ENCODE measurements at places on chromosomes 16 and 17. TPM values are rescaled to one million over a fixed set of nuclear protein-coding genes. Genes with fewer than 3 reads are reported as not detected.

CIBAR2 gene
- not detected for total RNA-seq

GRCh38 chr17:51793686-51794085 is 364.8 kb downstream of the CA10 start:
- no peak overlapping the region for H3K27ac ChIP-seq
- H3K4me1 ChIP-seq: no peaks in the 10 kb centered on the region
- DNase-seq: no peak
- no peak overlapping the region for H3K4me3 ChIP-seq

C17orf113 gene
- total RNA-seq: 0.62 TPM

- peaks cover 23% of the 10 kb centered on the region for H3K4me1 ChIP-seq
- H3K4me3 ChIP-seq: no peak overlapping the region
- H3K27ac ChIP-seq: no peak overlapping the region
- peaks cover 37% of the 10 kb centered on the region for H3K36me3 ChIP-seq
- H3K27me3 ChIP-seq: no peaks in the 10 kb centered on the region
These were observed 11.4 kb downstream of the MRPS23 start for GRCh38 chr17:57838453-57838852.

GRCh38 chr16:27351989-27352388 is 38.2 kb downstream of the IL4R start:
- H3K27me3 ChIP-seq: no peaks in the 10 kb centered on the region
- H3K4me3 ChIP-seq: no peak overlapping the region
- no peaks in the 10 kb centered on the region for H3K4me1 ChIP-seq
- H3K36me3 ChIP-seq: peaks cover 16% of the 10 kb centered on the region
- DNase-seq: no peak

EZH1 gene
- 13.7 TPM for total RNA-seq

DNA sequence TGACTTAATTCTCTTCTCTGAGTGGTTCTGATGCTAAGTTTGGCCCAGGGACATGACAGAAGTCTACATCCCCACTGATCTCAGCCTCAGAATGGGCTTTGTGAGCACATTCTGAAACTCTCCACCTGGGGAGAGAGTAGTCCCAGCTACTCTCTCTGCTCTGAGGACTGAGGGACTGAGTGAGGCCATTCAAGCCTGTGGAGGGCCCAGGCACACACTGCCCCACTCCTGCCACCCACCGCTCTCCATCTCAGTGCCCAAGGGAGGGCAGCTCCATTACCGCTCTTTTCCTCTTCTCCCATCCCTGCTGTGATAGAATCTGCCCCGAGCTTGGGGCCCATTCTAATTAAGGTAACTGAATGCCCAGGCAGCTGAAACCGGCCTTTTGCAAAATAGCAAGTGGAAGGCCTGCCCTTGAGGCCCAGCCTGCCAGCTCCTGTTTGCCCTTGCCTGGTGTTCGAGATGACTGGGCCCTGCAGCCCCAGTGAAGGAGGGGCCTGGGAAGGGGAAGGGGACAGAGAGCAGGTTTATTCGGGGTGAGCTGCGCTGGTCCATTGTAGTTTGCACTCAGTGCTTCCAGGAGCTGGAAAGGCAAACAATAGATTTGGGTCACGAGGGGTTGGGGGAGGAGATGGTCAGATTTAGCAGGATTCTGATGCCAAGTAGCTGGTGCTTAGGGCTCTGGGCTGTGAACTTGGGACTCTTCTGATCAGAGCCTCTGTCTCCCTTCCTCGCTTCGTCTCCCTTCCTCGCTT is 76.2 kb downstream of the RAB11FIP4 start:
- H3K36me3 ChIP-seq: no peaks in the 10 kb centered on the region
- no peaks in the 10 kb centered on the region for H3K27me3 ChIP-seq
- H3K4me3 ChIP-seq: no peak overlapping the region
- no peaks in the 10 kb centered on the region for H3K4me1 ChIP-seq
- no peak for DNase-seq

- no peak overlapping the region for H3K4me3 ChIP-seq
- no peaks in the 10 kb centered on the region for H3K36me3 ChIP-seq
- H3K4me1 ChIP-seq: peaks cover 4% of the 10 kb centered on the region
These were observed 13.0 kb downstream of the ALOX12B start for GRCh38 chr17:8074554-8074953.

DNA sequence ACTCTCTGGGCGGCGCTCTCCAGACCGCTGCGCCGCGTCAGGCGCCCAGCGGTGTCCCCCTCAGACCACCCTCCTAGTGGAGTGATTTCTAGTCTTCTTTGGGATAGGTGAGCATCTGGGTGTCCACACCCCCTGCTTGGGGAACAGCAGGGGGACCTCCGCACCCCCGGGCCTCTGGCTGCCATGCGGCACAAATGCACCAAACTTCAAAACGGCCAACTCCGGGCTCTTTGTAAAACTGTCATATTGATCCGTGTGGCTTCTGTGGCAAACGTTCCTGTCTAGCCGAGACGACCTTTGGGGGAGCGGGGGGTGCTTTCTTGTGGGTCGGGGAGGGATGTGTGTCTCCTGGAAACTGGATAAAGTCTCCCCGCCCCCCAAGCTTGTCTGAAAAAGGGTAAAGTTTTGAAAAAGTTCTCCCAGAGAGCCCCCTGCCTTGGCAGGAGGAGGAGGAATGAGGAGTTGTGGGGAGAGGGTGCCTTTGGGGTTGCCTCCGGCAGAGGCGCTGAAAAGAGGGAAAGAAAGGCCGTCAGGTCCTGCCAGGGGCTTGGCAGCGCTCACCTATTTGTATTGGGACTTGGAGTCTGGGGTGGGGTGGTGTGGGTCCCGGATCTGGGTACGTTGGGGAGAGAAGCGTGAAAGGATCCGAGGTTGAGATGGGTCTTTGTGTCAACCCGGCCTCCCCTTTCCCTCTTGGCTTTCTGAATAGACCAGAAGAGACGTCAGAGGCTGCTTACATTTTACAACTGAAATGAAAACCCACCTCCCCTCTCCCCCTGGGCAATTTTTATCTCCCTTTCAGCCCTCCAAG is 2.2 kb upstream of the CHD3 start:
- peak; percentile 25 for DNase-seq
- no peaks in the 10 kb centered on the region for H3K27me3 ChIP-seq
- peak overlapping the region; percentile 94 for H3K4me3 ChIP-seq
- H3K36me3 ChIP-seq: peaks cover 10% of the 10 kb centered on the region
- peak overlapping the region; percentile 96 for H3K27ac ChIP-seq
- H3K4me1 ChIP-seq: peaks cover 29% of the 10 kb centered on the region

SOX15 gene
- 7.0 TPM for total RNA-seq

DNA sequence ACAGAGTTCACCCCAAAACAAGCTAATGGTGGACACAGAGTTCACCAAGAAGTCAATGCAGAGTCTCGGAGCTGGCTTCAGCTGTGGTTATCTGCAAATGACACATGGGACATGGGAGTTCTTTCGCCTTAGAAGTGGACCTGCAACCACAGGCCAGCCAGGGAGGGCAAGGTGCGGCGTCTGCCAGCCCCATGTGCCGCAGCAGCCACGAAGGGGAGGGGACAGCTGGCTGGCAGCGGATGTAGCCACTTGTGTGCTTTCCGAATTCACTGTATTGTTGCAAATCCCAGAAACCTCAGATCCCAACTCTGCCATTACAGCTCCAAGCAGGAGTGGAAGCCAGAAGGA is 24.8 kb downstream of the LMF1 start:
- H3K4me1 ChIP-seq: no peaks in the 10 kb centered on the region
- H3K27ac ChIP-seq: no peak overlapping the region
- peaks cover 9% of the 10 kb centered on the region for H3K36me3 ChIP-seq
- H3K4me3 ChIP-seq: no peak overlapping the region
- DNase-seq: no peak

DNA sequence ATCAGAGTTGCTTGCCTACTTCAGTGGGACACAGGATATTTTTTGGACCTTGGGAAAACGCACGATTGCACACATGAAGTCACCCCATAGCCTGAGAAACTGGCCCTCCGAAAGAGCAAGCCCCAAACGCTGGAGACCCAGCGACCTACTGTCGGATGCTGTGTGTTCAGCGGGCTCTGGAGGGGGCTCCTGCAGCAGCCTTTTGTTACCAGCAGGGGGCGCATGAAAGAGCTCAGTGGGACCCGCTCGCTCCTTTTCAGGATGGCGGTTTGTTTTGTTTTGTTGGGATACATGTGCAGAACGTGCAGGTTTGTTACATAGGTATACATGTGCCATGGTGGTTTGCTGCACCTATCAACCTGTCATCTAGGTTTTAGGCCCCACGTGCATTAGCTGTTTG is 28.4 kb downstream of the MYH3 start:
- no peak overlapping the region for H3K4me3 ChIP-seq
- no peaks in the 10 kb centered on the region for H3K27me3 ChIP-seq
- H3K4me1 ChIP-seq: no peaks in the 10 kb centered on the region
- DNase-seq: no peak
- H3K27ac ChIP-seq: no peak overlapping the region

- H3K4me1 ChIP-seq: peaks cover 14% of the 10 kb centered on the region
- H3K27ac ChIP-seq: no peak overlapping the region
- DNase-seq: no peak
- H3K27me3 ChIP-seq: peaks cover 27% of the 10 kb centered on the region
- no peaks in the 10 kb centered on the region for H3K36me3 ChIP-seq
These were observed 7.9 kb upstream of the BAIAP2 start for GRCh38 chr17:81027038-81027437.

- no peak overlapping the region for H3K27ac ChIP-seq
- H3K27me3 ChIP-seq: no peaks in the 10 kb centered on the region
- no peak overlapping the region for H3K4me3 ChIP-seq
- no peaks in the 10 kb centered on the region for H3K36me3 ChIP-seq
These were observed 323.3 kb downstream of the BCAS3 start for GRCh38 chr17:61000911-61001310.

DNA sequence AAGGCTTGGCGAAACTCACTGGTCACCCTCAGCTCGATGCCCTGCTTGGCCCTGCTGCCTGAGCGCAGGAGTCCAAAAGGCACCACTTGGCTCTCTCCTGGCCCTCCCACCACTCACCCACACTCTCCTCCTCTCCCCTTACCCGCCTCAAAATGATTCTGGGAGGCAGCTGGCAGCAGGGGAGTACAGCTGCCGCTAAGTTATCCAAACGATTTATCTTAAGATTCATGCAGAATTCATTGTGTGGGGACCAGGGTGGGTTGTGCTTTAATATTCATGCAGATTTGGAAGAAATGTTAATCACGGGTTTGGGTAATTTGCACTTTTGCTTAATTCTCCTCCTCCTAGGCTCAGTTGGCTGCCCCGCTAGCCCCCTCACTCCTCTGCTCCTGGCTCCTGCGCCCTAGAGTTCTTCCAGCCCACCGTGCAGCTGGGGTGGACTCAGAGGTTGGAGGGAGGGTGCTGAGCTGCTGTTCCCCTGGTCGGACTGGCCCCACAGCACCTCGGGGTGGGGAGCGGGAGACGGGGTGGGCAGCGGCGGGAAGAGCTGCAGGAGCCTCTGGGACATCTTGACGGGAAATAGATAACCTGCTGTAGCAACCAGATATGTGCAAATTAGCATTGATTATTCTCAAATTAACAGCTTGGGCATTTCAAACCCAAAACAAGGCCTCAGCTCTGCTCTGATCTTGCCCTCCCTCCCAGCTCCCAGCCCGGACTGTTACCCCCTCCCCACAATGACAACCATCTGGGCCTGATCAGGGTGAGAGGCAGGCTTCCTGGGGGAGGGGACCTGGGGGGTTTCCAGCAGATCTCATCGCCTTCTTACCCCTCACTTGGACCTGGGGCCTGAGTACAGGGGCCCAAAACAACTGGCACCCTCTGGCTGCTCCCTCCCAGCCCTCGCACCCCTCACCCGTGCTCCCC is 122.6 kb upstream of the RPL38 start:
- no peaks in the 10 kb centered on the region for H3K4me1 ChIP-seq
- no peak for DNase-seq
- H3K27ac ChIP-seq: no peak overlapping the region

- no peak overlapping the region for H3K4me3 ChIP-seq
- no peak for DNase-seq
- H3K4me1 ChIP-seq: no peaks in the 10 kb centered on the region
- H3K36me3 ChIP-seq: no peaks in the 10 kb centered on the region
- H3K27ac ChIP-seq: no peak overlapping the region
These were observed 95.7 kb downstream of the HS3ST3B1 start for GRCh38 chr17:14396547-14396946.

GRCh38 chr17:8955021-8955959 is 10.2 kb downstream of the PIK3R5 start:
- H3K4me3 ChIP-seq: no peak overlapping the region
- H3K36me3 ChIP-seq: no peaks in the 10 kb centered on the region
- H3K27ac ChIP-seq: no peak overlapping the region
- H3K27me3 ChIP-seq: peaks cover 29% of the 10 kb centered on the region
- no peaks in the 10 kb centered on the region for H3K4me1 ChIP-seq
- DNase-seq: no peak

ZNF385C gene
- 0.17 TPM for total RNA-seq

ATAD5 gene
- total RNA-seq: 4.2 TPM

- no peak for DNase-seq
- H3K27ac ChIP-seq: no peak overlapping the region
- H3K4me3 ChIP-seq: peak overlapping the region; percentile 9
- no peaks in the 10 kb centered on the region for H3K27me3 ChIP-seq
- peaks cover 41% of the 10 kb centered on the region for H3K4me1 ChIP-seq
These were observed 5.0 kb downstream of the NFE2L1 start for GRCh38 chr17:48052956-48053757.

LCAT gene
- 4.6 TPM for total RNA-seq

DNA sequence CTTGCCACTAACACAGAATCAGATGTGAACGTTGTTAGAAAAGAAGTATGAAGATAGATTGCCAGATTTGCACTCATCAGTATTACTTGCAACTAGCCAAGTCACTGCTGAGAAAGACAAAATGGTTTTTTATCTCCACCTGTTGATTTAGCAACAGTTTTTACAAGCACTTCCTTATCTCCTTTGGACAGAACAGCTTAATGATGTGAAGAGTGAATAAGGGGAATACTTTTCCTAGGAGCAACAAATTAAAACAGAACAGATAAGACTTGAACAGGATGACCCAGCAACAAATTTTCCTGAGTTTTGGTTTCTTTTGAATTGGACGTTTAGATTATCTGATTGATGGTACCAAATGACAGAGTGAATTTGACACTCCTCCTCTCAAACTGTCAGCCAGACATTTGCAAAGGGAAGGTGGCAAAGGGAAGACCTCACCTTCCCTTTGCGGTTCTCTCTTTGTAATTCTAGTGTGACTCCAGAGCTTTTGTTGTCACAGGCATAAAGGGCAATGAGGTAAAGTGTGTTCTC is 130.6 kb downstream of the NLK start:
- H3K4me3 ChIP-seq: no peak overlapping the region
- DNase-seq: no peak

DNA sequence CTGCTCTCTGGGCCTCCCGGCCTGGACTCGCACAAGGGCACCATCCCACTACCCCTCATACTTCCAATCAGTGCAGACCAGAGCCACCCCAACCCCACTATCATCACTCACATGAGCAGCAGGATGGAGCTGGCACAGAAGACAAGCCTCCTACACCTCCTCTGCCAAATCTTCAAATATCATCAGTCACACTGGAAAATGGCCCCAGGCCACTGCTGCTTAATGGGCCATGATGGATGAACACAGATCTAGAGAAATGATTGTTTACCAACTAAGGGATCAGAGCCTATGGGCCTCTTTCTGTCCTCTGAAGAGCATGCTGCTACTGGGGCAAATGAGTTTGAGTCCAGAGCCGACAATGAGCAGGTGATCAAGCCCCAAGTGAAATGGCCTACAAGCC is 165.5 kb downstream of the GRIN2A start:
- no peak overlapping the region for H3K27ac ChIP-seq
- H3K36me3 ChIP-seq: no peaks in the 10 kb centered on the region
- H3K4me3 ChIP-seq: no peak overlapping the region
- DNase-seq: no peak
- H3K27me3 ChIP-seq: peaks cover 32% of the 10 kb centered on the region

PRMT7 gene
- 48.1 TPM for total RNA-seq

GRCh38 chr16:79169239-79169638 is 431.3 kb downstream of the MAF start:
- no peak overlapping the region for H3K27ac ChIP-seq
- H3K4me1 ChIP-seq: no peaks in the 10 kb centered on the region
- 0 out of 2 replicates have a peak, but pooled peaks cover 5% of the 10 kb centered on the region for H3K27me3 ChIP-seq
- DNase-seq: no peak
